ENCODE measurements at places on chromosomes 1 and 21.

GRCh38 chr1:3663999-3664699, 11.8 kb downstream of the TP73 start:
- DNase-seq = no peak

GRCh38 chr1:209988706-209989105, 50.7 kb downstream of the SYT14 start:
- no peak for DNase-seq

GRCh38 chr1:207029701-207030521, 2.6 kb downstream of the C1orf116 start:
- DNase-seq = no peak

DNA sequence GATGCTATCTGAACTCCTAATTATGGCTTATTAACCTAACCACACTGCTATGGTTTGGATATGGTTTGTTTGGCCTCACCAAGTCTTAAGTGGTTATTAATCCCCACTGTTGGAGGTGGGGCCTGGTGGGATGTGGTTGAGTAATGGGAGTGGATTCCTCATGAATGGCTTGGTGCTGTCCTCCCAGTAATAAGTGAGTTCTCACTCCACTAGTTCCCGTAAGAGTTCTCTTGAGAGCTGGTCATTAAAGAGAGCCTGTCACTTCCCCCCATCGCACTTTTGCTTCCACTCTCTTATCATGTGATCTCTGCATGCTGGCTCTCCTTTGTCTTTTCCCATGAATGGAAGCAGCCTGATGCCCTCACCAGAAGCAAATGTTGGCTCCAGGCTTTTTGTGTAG, 328.8 kb downstream of the PLA2G4A start:
- no peak for DNase-seq

- no peak for DNase-seq
These were observed 11.6 kb downstream of the COL9A2 start for GRCh38 chr1:40305451-40305850.

DNA sequence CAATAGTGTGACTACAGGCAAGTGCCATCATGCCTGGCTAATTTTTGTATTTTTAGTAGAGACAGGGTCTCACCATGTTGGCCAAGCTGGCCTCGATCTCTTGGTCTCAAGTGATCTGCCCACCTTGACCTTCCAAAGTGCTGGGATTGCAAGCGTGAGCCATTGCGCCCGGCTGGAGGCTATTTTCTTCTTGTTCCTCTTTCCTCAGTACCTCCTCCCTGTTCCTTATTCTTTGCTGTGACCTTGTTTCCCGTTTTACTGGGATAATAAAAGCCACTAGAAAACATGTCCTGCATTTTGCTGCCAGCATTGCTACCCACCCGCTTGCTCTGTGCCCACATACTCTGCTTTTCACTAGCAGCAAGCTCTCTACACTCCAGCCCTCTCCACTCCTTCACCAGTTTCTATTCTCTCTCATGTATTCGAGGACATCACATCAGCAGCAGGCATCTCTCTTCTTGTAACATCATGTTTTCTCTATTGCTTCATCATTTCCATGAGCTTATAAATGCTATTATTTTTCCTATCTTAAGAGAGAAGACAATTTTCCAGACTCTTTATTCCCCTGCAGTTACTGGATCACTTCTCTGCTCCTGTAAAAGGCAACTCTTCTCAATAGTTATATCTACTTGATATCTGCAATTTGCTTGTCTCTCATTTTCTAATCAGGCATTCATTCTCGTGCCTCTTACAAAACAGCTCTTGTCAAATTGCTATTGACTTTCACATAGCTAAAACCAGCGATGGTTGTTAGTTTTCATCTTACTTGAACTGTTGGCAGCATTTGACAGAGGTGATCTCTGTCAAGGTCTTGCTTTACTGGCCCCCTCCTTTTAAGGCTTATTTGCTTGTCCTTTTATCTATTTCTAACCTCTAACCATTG, 34.5 kb upstream of the C21orf91 start:
- no peak for DNase-seq

GRCh38 chr1:7564137-7564536, 207.0 kb upstream of the VAMP3 start:
- DNase-seq = no peak

DNA sequence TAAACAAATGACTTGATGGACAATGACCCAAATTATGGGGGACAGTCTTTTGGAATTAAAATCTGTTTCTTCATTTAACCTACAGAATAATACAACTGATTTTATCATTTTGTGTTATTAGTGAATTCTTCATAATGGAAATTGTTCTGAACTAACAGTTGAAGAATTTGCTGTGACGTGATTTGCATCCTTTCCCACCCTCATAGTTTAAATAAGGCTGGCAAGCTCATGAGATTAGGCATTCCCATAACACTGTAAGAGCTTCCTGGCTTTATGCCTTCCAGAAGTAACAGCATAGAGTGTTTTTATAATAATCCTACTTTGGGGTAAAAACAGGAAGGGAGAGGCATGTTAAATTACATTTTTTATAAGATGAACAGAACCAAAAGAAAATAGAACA, 95.7 kb downstream of the ATP6V1G3 start:
- no peak for DNase-seq

GRCh38 chr1:200890818-200891773, 3.6 kb upstream of the INAVA start:
- DNase-seq = peak; percentile 66

- no peak for DNase-seq
These were observed 21.5 kb upstream of the HPDL start for GRCh38 chr1:45305231-45305630.

DNA sequence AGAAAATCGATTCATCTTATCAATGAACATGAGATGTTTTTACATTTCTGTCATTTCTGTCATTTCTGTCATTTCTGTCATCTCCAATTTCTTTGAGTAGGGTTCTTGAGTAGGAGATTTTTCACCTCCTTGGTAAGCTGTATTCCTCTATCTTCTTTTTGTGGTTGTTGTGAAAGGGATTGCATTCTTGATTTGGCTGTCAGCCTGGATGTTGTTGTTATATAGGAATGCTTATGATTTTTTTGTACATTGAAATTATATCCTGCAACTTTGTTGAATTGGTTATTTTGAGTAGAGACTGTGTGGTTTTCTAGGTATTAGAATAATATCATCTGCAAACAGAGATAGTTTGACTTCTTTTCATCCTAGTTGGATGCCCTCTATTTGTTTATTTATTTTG, 1233.7 kb downstream of the PLA2G4A start:
- no peak for DNase-seq

DNA sequence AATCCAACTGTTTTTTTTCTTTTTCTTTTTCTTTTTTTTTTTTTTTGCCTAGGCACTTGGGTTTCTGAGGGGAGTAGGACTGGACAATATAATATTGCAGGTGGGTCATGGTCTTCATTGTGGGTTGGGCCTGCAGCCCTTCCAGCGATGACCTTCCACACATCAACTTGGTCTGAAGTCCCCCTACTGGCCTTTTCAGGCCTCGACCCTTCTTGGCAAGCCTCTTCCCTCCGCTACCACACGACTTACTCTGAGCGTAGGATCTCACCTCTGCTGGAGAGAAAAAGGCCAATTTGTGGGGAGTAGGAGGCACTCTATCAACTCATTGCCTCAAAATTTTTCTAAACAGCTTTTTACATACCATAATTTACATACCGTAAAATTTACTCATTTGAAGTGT, 51.1 kb upstream of the GRIK3 start:
- DNase-seq = no peak

DNA sequence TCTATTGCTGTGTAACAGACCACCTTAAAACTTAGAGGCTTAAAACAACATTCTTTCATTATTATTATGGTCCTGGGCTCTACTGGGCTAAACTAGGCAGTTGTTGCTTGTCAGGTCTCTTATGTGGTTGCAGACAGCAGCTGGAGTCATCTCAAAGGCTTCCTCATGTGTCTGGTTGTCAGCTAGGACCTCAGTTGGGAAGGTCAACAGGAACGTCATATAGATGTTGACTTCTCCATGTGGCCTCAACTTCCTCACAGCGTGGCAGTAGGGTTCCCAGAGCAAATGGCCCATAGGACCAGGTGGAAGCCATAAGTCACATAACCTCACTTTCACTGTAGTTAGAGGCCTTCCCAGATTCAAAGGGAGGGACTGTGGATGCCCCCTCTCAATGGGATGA, 15.4 kb upstream of the MEF2D start:
- DNase-seq = no peak

DNA sequence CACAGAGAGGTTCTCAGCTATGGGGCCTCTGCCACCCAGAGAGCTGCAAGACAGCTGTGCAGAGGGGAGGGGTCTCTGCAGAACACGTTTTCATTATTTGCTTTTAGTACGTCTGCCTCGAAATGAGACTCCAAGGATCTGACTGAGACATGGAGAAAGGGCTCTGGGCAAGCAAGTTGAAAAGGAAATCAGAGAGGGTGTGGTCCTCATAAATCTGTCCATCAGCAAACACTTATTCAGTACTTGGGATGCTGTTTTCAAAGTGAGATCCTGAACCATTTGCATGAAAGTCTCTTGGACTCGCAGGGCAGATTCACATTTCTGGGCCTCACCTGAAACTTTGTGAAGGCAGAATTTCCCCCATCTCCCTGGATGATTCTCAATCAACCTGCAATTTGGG, 197.4 kb upstream of the GALNT2 start:
- no peak for DNase-seq

- DNase-seq = no peak
These were observed 683.1 kb downstream of the LTN1 start for GRCh38 chr21:28309596-28309995.

- no peak for DNase-seq
These were observed 39.3 kb upstream of the COL6A2 start for GRCh38 chr21:46058431-46059145.

DNA sequence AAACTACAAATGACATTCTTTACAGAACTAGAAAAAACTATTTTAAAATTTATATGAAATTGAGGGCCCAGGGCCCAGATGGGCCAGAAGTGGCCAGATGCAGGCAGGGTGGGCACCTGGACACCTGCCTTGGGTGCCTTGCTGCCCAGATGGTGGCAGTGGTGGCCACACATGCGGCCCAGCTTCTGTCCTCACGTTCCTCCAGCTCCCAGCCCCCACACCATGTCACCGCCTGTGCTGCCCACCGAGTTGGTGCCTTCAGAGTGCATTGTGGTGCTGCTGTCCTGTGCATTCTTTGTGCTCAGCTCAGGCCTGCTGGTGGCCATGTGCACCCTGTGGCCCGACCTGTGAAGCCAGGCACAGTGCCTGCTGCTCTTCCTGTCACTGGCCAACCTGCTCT, 216.8 kb upstream of the CXADR start:
- DNase-seq = no peak

- DNase-seq = no peak
These were observed 917 bp downstream of the STX12 start for GRCh38 chr1:27773826-27774445.

- no peak for DNase-seq
These were observed 8.5 kb downstream of the STMN1 start for GRCh38 chr1:25897754-25898153.

- no peak for DNase-seq
These were observed 12.3 kb downstream of the ATPAF1 start for GRCh38 chr1:46655848-46656247.

DNA sequence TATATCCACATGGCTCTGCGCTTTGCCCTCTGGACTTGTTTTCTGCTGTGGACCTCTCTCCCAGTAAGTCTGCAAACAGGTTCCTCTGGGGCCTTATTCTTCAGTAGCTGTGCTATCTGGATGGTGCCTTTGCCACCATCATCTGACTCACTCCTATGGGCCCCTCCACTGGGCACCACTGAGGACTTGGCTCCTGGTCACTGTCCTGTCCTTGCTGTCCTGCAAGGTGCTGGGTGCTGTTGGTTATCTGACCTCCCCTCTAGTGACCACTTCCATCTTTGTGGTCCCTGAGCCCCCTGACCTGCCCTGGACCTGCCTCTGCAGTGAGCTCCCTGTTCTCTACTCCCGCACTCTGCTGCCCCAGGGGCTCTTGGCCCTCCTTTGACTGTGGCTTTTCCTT, 6.7 kb downstream of the CNIH3 start:
- no peak for DNase-seq

DNA sequence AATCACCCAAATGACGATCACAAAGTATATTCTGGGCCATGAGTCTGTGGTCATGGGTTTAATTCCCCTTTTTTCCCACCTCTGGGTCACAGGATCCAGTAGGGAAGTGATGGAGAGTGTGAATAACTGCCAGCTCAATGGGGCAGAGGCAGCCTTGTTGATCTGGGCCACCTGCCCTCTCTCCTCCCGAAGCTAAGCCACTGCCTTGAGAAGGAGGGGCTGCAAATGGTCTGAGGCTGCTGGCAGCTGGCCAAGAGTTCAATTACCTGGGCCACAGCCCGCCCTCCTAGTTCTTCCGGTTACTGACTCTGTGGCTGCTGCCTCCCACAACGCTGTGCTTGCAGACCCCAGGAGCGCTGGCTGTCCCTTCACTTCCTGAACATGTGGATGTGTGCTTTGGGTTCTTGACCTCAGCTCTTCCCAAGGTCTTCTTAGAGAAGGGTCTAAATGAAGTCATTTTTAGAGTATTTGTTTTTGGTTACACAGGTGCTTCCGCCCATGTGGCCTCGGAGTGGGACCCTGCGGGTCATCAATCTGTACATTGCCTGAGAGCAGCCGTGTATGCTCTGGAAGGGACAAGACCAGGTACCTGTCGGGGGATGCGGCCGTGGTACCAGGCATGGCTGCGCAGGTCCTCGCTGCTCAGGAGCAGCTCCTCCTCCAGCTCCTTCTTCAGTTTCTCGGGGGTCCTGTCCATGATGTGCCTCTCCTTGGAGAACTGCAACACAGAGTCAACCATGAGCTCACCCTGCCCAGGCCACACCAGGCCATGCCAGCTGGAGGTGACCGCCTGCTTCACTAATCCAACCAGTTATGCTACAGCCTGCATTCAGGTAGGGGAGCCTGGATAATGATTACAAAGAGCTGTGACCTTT, 89.7 kb downstream of the BCAR3 start:
- peak; percentile 27 for DNase-seq

GRCh38 chr1:148160343-148161052, 8.4 kb upstream of the NBPF11 start:
- DNase-seq = no peak

DNA sequence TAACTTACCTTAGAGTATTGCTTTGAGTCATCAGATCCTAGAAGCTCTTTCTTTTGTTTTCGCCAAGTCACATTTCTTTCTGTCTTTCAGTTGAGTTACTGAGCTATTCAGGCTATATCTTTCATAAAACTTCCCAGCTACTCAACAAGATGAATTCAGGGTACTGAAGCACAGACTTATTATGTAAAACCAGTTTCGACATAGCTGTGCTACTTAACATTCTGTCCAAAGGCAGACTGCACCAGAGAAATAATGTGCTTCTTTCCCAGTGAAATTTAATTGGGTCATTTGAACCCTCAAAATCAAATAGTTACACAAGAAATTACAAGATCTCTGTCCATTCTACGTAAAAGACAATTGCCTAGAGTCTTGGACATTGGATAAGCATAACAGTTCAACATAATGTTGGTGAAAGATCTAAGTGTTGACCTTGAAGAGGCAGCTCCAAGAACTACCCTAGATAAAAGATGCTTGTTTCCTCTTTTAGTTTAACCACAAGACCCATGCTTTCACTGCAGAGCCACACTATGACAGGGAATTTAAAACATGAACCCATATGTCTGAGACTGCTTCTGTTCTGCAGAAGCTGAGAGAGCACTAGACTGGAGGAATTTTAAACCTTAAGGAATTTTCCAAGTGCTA, 163.2 kb downstream of the LRRC40 start:
- DNase-seq = no peak
